MCF 10A (cell line): ENCODE measurements at places on chromosomes 2 and 18.

DNA sequence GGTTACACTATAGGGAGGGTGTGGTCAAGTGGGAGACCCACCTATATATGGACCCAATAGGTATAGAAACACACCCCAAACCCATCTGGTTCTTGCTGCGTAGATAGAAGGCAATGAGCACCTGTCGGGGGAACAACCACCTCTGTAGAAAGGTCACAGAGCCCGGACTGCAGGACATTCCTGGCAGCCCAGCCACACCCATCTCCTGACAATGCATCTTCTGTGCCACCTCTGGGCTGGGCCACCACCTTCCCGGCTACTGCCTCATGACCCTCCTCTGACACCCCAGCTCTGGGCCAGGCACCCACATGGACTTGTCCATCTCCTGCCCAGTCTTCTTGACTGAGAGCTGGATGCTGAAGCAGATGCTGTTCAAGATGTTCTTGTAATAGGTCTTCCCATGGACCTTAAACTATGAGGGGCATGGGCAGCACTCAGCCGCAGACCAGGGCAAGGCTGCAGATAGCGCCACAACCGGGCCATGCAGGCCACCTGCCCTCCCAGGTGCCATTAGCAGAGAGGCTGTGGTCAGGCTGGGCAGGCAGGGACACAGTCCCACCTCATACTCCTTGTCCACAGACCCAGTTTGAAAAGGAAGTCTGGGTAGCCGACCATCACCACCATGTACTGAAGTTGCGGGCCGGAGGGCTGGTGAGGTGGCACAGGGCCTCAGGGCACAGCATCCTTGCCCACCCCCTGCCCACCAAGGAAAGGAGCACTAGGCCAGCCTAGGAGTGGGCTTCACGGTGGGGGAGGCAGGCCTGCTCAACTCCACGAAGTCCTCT is 9.3 kb downstream of the ALPG start:
- no peak for DNase-seq

GRCh38 chr2:71678874-71679273 is 225.5 kb downstream of the DYSF start:
- DNase-seq = no peak

DNA sequence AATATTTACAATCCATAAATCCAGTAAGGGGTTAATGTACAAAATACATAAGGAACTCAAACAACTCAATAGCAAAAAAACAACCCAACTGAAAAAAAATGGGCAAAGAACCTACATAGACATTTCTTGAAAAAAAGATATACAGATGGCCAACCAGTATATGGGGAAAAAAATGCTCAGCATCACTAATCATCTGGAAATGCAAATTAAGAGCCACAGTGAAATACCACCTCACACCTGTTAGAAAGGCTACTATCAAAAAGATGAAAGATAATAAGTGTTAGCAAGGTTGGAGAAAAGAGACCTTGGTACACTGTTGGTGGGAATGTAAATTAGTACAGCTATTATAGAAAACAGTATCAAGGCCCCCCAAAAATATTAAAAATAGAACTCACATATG is 14.6 kb downstream of the AP1S3 start:
- no peak for DNase-seq

- DNase-seq = no peak
These were observed 10.2 kb downstream of the LPIN2 start for GRCh38 chr18:3002732-3003131.

- peak; percentile 26 for DNase-seq
These were observed 132.7 kb upstream of the XPO1 start for GRCh38 chr2:61670591-61671501.

GRCh38 chr18:49961271-49961670 is 147.9 kb upstream of the ACAA2 start:
- DNase-seq = no peak

DNA sequence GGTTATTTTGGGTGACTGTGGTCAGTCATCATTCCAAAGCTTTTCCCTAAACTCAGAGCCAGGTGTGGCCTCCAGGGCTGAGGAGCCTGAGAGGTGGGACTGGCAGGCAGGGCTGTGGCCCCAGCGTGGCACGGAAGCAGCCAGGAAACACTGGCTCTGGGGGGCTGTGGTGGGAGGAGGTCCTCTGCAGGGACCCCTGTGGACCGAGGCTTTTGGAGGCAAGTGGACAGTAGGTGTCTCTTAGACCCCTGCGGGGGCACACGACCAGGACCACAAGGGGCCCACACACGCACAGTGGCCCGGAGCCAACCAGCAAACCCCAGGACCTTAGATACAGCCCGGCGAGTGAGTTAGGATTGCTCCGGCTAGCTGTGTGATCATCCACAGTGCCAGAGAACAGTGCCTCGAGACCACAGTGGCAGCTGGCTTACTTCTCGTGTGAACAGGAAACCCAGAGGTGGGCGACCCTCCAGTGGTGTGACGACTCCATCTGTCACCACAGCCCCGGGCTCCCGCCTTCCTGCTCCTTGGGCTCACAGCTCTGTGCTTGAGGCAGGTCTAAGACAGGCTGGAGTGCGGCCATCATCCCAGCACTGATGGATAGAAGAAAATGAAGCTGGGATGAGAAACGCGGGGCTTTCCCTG is 1.6 kb upstream of the RTP5 start:
- no peak for DNase-seq

DNA sequence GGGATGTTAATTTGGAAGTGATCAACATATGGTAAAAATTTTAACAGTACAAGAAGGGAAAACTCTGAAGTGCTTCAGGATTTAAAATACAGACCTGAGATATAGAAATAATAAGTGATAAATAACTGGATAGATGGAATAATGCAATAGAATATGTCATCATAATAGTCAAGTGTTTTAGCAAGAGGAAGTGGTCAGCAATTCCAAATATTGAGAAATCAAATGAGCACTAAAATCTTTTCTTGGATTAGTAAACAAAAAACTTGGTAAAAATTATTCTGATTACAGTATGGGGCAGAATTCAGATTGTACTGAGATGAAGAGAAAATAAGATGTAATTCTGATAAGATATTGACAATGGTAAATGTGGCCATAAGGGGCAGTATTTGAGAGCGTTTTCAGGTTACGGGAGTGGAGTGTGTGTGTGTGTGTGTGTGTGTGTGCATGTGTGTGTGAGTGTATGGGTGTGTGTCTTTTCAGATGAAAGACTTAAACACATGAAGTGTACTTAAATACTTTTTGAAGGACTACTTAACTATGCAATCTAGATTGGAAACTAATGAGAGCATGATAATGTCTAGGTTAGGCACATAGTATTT is 217.9 kb upstream of the ITGA4 start:
- DNase-seq = no peak

- DNase-seq = no peak
These were observed 159.6 kb downstream of the DCC start for GRCh38 chr18:52499644-52500043.

GRCh38 chr2:191274413-191274815 is 29.2 kb downstream of the MYO1B start:
- DNase-seq = no peak
